ENCODE measurements at places on chromosomes 5 and 9.
A peak's percentile ranks its signal among the peaks of the same experiment; 100 is the strongest.

DNA sequence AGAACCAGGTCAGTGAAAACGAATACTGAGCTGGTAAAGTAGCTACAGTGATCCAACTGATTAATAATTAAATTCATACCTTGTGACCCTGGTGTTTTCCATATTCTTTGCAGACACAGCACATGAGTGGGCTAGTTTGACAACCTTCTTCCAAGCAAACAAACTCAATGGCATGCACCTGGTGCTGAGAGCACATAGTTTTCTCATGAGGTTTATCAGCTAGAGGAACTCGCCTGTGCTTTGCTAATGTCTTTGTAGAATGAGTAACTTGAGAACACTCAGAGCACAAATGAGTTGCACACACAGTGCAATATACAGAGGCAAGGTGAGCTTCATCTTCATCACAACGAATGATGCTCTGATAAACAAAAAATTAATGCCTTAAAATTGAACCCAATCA is 12.6 kb downstream of the TRIM23 start:
- DNase-seq, result no peak

DNA sequence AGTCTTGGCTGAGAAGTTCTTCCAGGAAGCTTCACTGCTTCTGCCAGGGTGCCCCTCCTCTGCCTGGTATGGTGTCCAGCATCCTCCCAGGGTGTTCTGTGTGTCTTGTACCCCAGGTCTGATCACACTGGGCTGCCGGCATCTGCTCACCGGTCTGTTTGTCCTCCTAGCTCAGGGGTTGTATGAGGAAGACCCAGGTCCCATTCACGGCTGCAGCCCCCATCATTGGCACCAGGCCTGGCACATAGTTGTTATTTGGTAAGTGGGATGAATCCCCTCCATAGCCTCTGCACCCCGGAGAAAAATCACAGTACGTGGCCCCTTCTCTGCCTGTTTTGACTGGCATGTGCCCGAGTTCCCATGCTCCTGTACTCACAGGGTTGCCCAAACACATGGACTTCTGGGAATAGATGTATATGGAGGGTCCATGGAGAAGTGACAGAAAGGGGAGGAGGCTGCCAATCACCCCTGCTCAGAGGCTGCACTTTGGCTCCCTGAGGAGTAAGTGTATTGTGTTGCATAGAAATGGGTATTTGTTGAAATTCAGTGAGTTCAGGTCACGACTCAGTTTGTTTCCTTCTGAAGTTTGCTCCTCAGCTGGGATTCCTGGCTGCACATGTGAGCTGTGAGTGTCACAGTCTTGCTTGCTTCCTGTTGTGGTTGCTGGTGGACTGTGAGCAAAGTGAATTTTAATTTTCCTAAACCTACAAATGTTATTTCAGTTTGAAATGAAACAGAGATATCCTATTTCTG is 96.2 kb downstream of the HSPA4 start:
- DNase-seq, result no peak

GRCh38 chr9:96487949-96488348 is 38.0 kb downstream of the HABP4 start:
- DNase-seq, result no peak

- DNase-seq, result no peak
These were observed 17.4 kb upstream of the LARP1 start for GRCh38 chr5:154737667-154738320.

DNA sequence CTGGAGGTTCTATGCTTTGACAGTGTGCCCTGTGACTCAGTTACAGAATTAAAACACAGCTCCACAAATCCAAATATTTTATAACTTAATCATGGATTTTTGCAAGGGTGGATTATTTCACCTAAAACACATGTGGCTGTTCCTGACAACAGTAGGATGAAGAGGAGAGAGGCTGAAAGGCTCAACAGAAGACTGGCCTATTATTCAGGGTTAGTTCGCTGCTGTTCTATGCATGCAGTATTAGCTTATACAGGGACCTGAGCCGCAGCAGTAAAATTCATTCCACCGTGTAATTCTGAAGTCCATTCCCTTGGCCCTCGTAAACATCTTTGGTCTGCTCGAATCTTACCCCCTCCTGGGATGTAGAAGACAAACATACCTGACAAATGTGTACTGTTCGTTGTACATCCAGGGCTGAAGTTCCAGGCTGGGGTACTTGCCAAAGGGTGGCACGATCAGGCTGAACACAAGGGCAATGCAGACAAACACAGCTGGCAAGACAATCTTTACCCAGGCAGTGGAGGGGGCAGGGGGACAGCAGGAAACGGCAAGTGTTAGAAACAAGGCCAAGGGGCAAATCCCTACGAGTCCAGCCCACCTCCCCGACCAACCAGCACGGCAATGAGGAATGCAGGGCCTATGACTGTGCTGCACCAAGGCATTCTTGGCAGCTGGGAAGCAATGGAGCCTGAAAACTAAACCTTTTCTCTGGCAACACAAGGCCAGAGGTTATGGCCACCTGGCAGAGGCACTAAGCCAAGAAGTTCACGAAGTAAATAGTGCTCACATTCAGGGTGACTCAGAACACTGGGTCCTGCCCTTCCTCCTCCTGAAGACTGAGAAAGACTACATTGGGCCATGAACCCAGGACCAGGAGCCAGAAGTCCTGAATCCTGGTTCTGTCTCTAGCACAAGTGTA is 46.8 kb downstream of the NIPSNAP3B start:
- no peak for DNase-seq

DNA sequence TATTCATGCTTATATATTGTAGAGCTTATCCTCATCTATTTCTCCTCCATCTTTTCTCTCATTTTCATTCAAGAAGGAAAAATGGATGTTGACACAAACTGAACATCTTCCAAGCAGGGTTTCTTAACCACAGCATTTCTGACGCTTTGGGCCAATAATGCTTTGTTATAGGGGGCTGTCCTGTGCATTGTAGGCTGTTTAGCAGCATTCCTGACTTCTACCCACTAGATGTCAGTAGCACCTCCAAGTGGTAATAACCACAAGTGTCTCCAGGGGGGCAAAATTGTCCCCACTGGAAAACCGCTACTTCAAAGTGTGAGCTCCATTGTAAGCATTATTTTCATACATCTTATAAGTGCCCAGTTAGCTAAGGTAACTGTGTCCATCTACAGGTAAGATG is 2.6 kb upstream of the TXNDC8 start:
- DNase-seq, result no peak

GRCh38 chr9:5617749-5618148 is 11.2 kb upstream of the RIC1 start:
- no peak for DNase-seq

DNA sequence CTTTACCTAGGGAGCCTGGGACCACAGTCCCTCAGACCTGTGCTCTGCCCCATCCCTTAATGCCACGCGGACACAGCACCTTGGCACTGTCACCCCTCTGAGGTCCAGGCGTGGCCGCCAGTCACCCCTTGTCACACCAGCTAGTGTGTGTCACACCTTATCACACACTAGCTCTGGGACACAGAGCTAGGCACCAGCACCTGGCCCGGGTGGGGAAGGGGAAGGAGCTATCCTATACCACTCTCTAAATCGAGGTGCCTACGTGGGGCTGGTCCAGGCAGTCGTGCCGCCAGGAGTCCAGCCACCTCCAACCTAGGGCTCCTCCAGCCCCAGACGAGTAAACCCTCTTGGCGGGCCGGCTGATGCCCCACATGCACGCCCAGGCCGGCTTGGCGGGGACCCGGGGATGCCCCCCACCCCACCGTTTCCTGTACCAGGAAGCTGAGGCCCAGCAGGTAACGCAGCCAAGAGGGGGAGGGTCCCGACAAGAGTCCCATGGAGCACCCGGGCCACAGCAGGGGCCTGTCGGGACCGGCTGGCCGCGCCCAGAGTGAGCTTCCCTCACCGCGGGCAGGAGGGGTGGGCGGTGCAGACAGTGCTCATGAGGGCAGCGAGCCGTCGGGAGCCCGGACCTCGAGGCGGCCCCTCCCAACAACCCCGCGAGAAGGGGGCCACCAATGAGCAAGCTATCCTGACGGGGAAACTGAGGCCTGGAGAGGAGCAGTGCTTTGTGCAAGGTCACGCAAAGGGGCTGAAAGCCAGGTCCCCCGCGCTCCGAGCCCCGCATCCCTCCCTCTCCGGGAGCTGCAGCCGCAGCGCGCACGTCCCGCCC is 550 bp downstream of the CORO2A start:
- peak; percentile 7 for DNase-seq

GRCh38 chr9:73611032-73611431 is 459.4 kb downstream of the ANXA1 start:
- DNase-seq, result no peak

Data from stimulated activated CD4-positive, alpha-beta T cell treated with anti-CD3 and anti-CD28 coated beads, Interleukin-2, amount 100 ng/mL, for 4 hours (primary cell).